ENCODE measurements at places on chromosomes 12 and 14. TPM values are rescaled to one million over a fixed set of nuclear protein-coding genes. Genes with fewer than 3 reads are reported as not detected.

The MYF6 gene
- 2.1 TPM for polyA plus RNA-seq

The HOTAIR gene
- polyA plus RNA-seq: not detected

The PHETA1 gene
- polyA plus RNA-seq: 13.3 TPM

GRCh38 chr12:43973993-43974392 lies 138.1 kb downstream of the TMEM117 start:
- DNase-seq: no peak

GRCh38 chr12:4322726-4323125 lies 1.7 kb downstream of the TIGAR start:
- no peak overlapping the region for H3K4me3 ChIP-seq
- no peaks in the 10 kb centered on the region for H3K36me3 ChIP-seq
- no peak overlapping the region for H3K27ac ChIP-seq
- no peaks in the 10 kb centered on the region for H3K27me3 ChIP-seq

DNA sequence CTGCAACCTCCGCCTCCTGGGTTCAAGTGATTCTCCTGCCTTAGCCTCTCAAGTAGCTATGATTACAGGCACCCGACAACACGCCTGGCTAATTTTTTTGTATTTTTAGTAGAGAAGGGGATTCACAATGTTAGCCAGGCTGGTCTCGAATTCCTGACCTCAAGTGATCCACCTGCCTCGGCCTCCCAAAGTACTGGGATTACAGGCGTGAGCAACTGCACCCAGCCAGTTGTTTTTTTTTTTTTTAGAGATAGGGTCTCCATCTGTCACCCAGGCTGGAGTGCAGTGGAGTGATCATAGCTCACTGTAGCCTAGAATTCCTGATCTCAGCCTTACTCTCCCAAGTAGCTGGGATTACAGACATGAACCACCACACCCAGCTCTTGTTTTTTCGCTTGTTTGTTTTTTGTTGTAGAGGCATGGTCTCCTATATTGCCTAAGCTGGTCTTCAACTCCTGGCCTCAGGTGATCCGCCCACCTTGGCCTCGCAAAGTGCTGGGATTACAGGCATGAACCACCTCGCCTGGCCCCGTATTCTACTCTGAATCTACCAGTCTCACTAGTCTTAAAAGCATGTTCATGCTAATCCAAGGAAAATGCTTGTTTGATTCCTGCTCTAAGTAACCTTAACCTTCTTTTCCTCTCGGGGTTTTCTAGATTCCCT lies 31.7 kb upstream of the STRN3 start:
- DNase-seq: no peak
- no peak overlapping the region for H3K4me3 ChIP-seq
- H3K4me1 ChIP-seq: peaks cover 6% of the 10 kb centered on the region
- H3K36me3 ChIP-seq: no peaks in the 10 kb centered on the region

DNA sequence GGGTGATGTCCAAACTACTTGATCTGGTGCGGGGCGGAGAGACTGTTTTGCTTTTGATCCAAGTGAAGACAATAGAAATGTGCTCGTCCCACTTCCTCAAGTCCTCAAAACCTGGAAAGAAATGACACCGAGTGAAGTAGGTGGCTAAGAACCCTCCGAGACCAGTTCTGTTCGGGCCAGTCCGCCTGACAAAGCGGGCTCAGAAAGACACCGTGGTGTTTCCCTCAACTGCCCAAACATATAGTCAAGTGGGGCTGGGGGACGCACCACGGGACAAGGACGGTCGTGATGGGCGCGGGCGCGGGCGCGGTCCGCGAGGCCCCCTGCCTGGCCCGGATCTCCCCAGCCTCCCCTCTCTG lies 1.6 kb downstream of the PHLDA1 start:
- H3K27ac ChIP-seq: peak overlapping the region; percentile 95
- H3K27me3 ChIP-seq: no peaks in the 10 kb centered on the region
- H3K4me1 ChIP-seq: peaks cover 41% of the 10 kb centered on the region
- H3K4me3 ChIP-seq: peak overlapping the region; percentile 83

- no peaks in the 10 kb centered on the region for H3K36me3 ChIP-seq
- no peaks in the 10 kb centered on the region for H3K27me3 ChIP-seq
- no peak for DNase-seq
- H3K4me3 ChIP-seq: no peak overlapping the region
Measured at GRCh38 chr12:12954356-12954755, 2.4 kb upstream of the GPRC5D start.

DNA sequence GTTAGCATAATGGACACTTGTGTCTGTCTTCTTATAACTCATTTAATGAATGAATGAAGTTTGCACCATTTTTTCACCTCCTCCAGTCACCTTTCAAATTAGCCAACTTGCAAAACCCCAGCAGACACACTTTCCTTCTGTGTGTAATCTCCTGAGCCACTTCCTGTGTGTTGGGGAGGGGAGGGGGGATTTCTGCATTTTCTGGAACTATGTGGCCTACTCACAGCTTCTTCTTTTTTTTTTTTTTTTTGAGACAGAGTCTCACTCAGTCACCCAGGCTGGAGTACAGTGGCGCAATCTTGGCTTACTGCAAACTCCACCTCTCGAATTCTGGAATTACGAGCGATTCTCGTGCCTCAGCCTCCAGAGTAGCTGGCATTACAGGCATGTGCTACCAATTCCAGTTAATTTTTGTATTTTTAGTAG lies 4.1 kb upstream of the SERPINA1 start:
- H3K27ac ChIP-seq: no peak overlapping the region
- no peaks in the 10 kb centered on the region for H3K27me3 ChIP-seq
- H3K4me3 ChIP-seq: no peak overlapping the region
- peaks cover 40% of the 10 kb centered on the region for H3K4me1 ChIP-seq
